ENCODE measurements at places on chromosomes 16 and 17.
A peak's percentile ranks its signal among the peaks of the same experiment; 100 is the strongest.

DNA sequence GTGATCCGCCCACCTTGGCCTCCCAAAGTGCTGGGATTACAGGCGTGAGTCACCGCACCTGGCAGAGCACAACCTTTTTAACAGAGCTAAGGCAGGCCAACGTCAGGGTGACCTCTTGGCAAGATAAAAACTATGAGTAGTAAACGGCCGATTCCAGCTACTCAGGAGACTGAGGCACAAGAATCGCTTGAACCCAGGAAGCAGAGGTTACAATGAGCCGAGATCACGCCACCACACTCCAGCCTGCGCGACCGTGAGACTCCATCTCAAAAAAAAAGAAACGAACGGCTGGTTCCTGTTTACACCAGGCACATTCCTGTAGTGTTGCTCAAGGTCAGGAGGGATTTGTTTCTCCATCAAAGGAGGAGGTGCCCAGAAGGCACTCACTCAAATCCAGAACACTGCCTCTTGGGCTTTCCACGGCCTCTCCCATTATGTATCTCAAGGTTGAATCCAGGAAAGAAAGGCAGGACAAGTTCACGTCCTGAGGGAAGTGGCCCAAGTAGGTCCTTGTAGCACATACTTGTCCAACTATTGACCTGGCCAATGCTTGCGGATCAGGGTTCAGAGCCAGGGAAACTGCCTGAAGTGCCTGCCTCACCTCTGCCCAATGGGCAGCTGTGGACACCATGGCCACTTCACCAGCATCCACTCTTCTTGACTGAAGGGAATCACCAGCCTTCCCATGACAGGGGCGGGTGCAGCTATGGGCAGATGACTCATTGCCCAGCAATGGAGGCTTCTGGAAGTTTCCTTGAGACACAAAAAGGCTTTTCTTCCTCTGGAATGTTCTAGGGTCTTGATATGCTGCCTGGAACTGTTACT is 13.5 kb downstream of the KNOP1 start:
- DNase-seq, result peak; percentile 58

DNA sequence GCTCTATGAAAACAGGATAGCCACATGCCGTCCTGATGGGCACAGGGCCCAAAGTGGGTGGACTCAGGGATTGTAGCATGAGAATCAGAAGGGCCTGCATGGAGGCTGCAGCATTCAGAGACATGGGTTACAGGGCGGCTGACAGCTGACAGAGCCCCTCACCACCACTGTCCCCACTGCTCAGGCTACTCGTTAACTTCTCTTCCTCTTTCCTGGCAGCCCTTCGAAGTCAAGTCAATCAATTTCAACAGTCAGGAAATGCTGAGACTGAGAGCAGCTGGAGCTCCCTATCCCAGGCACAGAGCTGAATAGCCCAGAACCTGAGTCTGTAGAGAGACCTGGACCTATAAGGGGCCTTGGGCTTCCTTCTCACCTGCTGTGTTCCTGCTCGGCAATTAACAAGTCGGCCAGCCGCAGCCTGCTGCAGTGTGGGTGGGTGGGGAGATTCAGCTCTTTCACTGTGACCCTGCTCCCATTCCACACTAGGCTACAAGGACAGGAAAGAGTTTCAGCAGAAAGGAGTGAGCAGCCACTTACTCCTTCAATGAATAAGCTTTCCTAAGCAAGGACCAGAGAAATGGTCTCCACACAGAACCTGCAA is 76.9 kb downstream of the TEX14 start:
- no peak for DNase-seq

DNA sequence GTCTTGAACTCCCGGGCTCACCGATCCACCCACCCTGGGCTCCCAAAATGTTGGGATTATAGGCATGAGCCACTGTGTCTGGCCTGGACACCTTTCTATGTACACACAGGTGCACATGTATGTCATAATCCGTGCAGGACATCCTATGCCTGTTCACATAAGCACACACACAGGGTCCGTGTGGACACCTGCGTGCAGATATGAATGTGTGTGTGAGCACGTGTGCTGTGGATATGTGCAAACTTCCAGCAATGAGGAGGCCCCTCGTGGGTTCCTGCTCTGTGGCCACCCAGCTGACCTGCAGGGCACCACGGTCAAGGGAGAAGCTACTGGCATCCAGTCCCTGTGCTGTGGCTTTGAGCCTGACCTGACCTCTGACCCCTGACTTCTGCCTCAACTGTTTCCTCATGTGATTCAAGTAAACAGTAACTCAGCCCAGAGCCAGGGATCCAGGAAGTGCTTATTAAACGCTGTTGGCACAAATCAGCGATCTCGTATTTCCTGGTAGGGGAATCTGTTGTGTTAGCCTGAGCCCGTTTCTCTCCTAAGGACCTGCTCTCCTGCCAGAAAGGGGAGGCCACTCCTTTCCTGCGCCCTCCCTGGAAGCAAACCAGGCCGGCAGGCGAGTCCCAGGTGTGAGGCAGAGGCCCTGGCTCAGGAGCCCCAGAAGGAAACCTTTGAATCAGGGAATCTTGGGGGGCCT is 6.5 kb downstream of the CPNE7 start:
- peak; percentile 47 for DNase-seq

DNA sequence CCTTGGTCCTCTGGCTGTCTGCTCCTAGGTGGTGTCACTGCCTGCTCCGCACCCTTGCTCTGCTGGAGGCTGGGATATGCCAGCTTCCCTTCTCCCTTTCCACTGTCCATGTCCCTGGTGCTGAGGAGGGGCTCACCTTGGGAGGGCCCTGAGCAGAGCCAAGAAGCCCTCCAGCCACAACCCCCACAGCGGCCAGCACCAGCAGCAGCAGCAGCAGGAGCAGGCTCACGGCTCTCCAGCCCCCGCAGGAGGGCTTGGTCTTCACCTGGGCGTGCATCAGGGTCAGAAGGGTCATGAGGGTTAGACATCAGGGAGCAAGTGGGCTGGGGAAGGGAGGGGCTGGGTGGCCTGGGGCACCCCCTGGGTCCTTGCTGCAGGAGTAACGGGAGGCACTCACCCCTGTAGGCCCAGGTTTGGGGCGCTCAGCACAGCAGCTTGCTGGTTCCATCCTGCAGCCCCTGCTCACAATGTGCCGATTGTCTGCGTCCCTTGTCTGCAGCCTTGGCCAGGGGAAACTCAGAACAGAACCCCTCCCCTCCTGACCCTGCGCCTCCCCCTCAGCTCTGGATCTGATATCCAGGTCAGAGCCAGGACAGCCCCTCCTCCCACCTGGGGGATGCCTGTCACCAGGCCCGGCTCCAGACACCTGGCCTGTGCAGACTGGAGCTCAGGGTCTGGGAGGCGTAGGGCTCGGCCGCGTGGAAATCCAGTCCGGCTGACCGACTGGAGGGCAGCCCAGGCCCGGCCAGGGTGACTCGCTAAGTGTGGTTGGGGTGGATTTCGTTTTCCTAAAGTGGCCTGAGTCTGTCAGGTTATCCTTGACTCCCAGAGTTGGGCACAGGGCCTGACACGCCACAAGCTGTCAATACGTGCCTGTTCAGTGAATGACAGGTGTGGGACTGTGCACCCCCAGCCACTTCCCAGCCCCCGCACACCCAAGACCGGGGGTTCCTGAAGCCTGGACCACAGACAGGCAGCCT is at the start of gene BRICD5:
TSS of gene BRICD5 (minus strand) at position 478 of the 980 bp plus-strand sequence. CDS start at position 448, 30 bp downstream.
- DNase-seq, result no peak

DNA sequence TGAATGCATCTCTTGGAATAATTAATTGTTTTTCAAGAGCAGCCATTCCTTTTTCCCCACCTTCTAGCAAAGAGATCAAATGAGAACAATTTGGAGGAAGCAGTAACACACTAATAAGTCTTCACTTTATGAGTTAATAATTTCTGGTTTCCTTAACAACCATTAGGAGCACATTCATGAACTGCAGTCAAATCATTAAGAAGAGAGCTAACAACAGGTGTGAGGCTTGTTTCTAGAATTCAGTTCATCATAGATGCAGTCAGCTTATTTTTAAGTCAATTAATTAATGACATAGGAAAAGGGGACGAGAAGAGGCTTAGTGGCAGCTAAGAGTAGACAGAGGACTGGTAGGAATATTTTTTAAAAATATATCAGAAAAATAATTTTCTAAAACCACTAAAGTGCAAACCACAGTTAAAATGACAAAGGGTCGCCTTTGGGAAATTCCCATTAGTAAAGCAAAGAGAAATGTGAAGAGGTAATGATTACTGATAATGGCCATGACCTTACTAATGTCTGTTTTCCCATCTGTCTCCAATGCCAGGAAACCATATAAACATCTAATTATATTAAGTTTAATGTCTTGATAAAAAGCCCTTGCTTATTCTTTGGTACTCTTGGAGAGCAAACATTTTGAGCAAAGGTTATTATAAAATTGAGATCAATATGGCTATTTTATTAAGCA is 184.2 kb downstream of the KCNJ2 start:
- DNase-seq, result no peak

DNA sequence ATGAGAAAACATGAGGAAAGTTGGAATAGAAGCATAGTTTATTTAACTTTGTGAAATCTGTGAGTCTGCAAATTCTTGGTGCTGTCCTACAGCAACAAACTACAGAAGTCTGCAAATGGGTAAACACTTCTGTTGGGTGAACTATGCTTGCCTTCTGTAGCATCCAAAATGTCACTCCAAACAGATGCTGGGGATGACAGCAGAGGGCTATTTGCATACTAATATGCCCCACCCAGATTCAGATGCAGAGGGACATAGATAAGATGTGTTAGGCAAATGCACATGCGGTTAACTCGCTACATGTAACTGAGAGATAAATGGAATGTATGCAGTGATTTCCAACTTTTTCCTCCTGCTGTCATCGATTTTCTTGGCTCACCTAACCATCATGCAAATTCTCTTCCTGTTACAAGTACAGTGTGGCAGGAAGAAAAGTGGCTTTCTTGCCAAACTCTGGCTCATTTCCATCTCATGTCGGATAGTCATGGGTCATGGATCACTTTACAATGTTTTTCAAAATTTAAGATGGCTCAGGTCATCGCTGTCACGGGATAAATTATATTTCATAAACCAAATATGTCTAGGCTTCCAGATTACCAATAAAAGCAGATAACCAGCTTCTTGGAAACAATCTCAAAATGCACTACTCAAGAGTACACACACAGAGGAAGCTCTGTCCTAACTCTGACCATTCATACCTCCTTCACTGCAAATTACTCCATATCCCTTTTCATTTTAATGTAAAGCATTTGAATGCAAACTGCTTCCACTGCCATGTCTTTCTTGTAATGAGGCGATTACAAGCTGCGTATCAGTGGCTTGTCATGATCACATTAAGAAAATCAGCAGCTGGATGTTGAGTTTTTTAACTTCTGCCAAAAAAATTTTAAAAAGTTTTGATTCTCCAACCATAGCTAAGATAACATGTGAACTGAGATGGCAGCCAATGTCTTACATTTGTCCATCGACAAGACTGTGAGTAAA is 47.7 kb downstream of the ADAMTS18 start:
- no peak for DNase-seq

GRCh38 chr17:40056379-40057015 is 2.3 kb upstream of the MED24 start:
- DNase-seq, result no peak

- DNase-seq, result no peak
These were observed 410.8 kb downstream of the CDH11 start for GRCh38 chr16:64711026-64711425.

- DNase-seq, result peak; percentile 20
These were observed 76.6 kb downstream of the CMIP start for GRCh38 chr16:81521141-81521626.

- DNase-seq, result no peak
These were observed 12.7 kb downstream of the COX4I1 start for GRCh38 chr16:85812031-85812807.

DNA sequence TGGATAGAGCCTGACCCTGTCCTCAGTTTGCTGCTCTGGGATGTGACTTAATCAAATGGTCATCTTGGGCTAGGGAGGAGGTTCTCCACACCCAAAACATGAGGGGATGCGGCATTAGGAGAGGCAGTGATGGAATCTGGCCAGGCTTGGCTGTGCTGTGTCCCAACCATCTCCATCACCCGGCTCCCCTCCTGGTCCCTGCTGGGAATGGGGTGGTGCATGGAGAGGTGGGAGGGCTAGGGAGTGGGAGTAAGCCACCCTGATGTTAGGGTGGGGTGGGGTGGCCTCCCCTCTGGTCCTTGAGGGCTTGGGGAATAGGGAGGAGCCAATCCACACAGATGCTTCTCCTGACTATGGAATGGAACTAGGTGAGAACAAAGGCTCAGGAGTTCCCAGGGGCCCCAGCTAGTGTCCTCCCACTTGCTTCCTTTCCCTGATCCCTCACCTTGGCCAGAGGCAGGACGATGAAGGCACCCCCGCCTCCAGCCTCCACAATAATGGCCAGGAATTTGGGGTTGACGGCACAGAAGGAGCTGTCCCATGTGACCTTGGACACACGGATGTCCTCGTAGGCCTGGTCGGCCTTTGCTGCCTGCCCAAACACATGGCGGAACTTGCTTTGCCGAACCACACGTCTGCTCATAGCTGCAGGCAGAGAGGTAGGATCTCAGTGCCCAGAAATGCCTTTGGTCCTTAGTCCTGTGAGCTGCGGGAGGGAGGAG is 1.8 kb downstream of the CORO6 start:
- no peak for DNase-seq

- DNase-seq, result no peak
These were observed 35.9 kb downstream of the HSBP1 start for GRCh38 chr16:83843657-83844056.

GRCh38 chr17:21387616-21388015 is 11.5 kb downstream of the KCNJ12 start:
- DNase-seq, result no peak

DNA sequence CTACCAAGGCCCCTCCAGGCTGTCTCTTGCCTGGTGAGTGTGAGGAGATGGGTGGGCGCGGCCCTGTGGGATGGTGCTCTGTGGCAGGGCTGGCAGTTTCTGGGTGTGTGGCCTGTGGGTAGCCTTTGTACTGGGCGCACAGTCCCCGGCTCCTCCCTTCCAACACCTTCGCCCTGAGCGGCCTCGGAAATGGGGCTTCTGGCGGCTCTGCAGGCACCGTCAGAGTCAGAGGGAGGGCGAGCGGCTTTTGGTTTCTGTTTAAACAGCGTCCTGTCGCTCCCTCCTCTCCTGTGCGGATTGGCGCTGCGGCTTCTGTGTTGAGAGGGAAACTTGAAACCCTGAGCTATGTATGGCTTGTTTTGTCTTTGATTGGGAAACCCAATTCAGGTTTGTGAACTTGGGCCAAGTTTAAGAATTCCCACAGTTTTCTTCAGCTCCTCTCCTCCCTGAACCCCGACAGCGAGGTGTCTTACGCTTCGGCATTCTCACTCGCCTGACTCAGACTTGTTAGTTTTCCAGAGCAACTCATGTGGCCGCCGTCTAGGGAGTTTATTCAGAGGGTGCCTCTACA is 8.3 kb upstream of the ZNF750 start:
- DNase-seq, result no peak

DNA sequence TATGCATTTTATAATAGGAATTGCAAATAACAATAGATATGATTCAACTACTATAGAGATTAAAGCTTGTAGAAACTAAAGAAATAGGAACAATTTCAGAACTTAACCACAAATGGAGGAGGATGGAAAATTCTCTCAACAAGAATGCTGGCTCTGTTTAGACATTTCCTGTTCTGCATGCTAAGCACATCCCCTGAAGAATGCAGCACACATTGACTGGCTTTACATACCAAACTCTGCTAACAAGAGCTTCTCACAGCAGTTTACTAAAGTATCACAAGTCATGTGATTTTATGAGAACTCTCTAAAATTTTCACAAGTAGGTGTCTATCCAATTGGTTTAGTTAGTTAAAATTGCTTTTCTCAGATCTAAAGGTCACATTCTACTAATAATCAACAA is 85.2 kb downstream of the SPAG9 start:
- peak; percentile 41 for DNase-seq

Data from RPMI7951 (cell line).